ENCODE measurements at places on chromosomes 1 and 21.

DNA sequence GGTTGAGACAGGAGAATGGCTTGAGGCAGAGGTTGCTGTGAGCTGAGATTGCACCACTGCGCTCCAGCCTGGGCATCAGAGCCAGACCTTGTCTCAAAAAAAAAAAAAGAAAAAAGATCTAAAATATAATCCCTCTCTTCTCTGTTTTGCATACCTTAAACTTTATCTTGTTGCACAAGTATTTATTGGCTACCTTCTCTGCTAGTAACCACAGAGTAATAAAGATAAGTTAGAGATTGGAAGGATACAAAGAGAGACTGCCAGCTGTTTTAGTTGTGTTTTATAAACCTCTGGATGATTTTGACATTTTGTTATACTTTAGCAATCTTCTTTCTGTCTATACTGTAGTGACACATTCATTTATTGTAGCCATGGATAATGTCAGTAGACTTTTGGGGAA lies 27.7 kb downstream of the AGO3 start:
- DNase-seq, result no peak

DNA sequence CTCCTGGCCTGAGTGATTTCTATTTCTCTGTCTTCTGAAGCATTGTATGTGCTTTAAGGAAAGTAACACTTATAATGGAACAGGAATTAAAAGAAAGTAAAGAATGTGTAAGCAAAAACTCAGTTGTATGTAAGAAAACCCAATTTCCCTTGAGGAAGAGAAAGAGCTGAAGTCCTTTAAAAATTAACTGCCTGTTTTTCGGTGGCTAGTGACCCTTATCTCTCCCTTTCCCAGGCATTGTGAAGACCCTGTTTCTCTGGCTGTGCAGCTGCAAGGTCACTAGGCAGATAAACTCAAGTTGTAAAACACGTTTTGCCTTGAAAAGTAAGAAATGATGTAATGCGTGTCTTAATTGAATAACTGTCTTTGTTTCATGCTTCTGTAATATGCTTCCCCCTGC lies 8.5 kb downstream of the MYOM3 start:
- DNase-seq, result no peak

GRCh38 chr1:18154430-18155194 lies 47.0 kb downstream of the IGSF21 start:
- no peak for DNase-seq

GRCh38 chr21:33931799-33932390 lies 16.3 kb upstream of the ATP5PO start:
- no peak for DNase-seq

DNA sequence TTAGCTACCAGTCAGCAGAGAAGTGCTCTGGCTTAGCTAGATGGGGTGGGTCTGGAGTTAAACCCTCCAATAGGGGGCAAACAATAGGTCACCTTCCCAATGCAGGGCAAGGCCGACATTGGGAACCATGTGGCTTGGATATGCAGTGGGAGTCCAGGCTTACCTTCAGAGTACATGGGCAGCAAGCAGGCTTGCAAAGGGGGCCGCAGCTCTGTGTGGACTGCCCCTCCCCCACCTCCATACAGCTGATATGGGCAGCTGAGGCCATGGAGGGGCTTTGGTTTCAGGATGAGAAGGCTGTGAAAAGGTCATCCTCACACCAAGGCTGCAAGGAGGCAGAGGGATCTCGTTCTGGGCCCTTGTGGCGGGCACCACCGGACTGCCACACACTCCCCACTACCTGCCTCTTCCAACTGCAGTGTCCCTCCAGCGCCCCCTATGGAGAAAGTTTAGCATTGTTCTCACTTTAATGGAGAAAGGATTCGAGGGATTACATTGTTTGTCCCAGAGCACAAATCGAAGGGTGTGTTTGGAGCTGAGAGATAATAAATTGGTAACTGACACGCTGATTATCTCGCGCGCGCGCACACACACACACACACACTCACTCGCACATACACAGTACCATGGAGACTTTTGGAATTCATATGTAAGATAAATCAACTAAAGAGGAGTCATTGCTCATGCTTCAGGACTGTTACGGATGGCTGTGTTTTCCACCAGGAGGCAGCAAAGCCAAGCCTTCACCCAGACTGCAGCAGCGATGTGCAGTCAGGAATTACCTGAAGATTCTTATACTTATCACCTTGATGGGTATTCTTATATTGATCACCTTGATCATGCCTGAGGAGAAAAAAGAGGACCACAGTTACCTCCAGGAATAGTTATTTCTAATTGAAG lies 7.0 kb upstream of the SMCP start:
- DNase-seq, result no peak
